ENCODE measurements at places on chromosomes 5 and 9.

GRCh38 chr9:34572092-34572491 is 17.4 kb downstream of the CNTFR start:
- DNase-seq = no peak

DNA sequence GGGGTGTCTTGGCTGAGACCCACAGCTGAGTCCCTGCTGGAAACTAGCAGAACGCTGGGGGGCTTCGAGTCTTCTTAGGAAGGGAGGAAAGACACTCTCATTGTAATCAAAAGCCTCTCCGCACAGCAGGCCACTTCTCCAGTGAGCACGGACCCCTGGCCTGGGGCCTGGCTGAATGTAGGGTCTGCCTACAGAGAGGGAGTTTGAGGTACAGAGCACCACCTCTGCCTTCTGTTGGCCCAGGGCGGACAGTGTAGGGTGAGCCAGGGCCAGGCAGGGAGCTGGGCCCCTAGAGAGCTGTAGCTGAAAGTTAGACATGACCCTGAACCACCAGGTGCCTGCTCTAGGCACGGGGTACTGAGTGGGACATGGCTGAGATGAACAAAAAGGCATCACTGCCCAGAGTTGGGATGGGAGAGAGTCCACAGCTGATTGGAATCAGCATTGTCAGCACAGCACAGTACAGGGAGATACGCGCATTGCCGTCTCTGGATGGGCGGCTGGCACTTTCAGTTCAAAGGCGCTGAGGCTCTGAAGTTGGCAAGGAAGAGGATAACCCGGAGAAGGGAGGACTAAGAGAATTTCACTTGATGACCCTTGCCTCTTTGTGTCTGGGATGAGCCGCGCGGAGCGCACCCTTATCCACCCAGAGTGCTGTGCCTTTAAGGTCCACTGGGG is 363 bp upstream of the SLC25A48 start:
- no peak for DNase-seq

GRCh38 chr9:122186301-122186700 is 26.6 kb downstream of the MORN5 start:
- DNase-seq = no peak

GRCh38 chr5:96537386-96537785 is 104.3 kb upstream of the PCSK1 start:
- DNase-seq = no peak

DNA sequence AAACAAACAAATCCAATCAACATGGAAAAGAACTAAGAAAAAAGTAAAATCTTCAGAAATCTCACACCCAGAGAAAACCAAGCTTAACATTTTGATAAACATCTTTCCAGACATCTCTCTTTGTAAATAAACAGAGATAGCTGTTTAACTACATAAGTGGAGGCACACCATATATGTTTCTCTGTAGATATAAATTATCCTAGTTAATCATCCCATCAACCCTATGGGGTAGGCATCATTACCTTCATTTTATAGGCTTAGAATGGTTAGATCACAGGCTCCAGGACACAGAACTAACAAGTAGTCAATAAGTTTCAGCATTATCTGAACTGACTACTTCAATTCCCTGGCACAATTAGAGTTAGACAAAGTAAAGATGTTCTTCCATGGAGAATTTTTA is 22.4 kb upstream of the NDFIP1 start:
- no peak for DNase-seq

DNA sequence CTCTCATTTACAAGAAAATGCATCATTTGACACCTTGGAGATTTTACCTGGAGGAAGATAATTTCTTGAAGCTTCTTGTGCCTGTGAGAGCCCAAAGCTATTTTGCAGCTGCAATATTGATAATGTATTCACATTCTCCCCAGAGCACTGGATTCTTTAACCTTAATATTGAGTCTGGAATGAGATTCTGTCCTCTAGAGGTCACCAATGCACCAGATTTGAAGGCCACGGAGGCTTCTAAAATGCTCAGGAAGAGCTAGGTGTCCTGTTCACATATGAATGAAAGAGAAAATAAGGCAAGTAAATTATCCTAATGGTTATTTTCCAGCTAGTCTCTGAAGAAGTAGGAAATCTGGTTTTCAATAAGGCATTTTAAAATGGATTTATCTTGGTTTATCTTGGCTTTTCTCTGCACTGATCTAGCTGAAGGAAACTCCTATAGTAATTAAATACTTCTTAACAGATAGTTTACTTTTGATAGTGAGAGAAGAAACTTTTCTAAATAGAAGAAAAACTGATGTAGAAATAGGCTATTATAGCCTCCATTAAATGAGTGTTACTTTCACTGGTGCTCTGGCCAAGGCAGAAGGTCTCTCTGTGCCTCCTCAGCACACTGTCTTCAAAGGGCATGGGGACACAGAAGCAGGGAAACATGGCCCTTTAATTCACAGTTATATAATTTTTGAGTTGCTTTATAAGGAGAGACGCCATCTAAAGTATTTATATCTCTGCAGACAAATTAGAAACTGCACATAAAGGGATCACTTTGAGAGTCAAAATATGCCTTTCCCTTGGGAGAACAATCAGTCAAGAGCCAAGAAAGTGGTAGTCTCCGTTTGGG is 297.0 kb upstream of the ACTBL2 start:
- no peak for DNase-seq
